ENCODE measurements at places on chromosomes 4 and X.

- DNase-seq: no peak
These were observed 902.5 kb downstream of the FAM133A start for GRCh38 chrX:94576367-94577004.

DNA sequence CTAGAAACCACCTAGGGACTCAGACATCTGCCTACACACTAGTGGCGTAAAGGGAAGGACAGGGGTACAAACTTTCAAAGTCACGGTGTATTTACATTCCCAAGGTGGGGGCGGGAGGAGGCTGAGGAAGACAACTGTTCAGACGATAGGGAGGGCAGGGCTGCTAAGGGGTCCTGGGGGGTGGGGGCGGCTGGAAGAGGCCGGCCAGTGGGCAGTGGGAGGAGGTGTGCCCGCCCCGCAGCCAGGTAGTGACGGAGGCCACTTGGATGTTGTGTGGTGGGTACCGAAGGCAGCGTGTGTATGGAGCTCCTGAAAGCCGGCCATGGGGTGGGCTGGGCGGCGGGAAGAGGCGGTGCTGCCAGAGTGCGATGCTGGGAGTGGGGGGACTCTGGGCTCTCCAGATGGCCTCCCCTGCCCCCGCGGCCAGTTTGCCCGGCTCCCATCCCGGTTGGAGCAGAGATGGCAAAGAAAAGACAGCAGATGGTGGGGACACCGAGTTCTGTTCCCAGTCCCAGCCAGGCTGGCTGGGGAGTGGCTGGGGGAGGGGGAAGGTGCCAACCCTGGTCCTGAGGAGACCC, 24.2 kb downstream of the L1CAM start:
- DNase-seq: no peak

- no peak for DNase-seq
These were observed 59.1 kb downstream of the LUZP4 start for GRCh38 chrX:115348446-115349225.

- no peak for DNase-seq
These were observed 13.2 kb upstream of the SOD3 start for GRCh38 chr4:24781999-24782745.

DNA sequence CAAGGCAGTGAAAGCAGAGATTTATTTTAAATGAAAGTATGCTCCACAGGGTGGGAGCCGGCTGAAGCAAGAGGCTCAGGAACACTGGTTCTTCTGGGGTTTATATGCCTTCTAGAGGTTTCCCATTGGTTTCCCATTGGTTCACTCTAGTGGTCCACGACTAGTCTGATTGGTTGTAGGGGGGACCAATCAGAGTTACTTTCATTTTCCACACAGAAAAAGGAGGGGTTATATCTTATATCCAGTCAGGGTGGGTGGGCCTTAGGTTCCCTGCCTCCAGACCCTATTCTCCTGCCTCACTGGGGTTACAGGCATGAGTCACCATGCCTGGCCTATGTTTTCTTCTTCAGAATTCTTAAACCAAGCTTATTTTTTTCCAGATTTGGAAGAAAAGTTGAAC, 101.6 kb downstream of the KLHL8 start:
- no peak for DNase-seq

- DNase-seq: no peak
These were observed 55.1 kb downstream of the RAB40A start for GRCh38 chrX:103464072-103464773.

DNA sequence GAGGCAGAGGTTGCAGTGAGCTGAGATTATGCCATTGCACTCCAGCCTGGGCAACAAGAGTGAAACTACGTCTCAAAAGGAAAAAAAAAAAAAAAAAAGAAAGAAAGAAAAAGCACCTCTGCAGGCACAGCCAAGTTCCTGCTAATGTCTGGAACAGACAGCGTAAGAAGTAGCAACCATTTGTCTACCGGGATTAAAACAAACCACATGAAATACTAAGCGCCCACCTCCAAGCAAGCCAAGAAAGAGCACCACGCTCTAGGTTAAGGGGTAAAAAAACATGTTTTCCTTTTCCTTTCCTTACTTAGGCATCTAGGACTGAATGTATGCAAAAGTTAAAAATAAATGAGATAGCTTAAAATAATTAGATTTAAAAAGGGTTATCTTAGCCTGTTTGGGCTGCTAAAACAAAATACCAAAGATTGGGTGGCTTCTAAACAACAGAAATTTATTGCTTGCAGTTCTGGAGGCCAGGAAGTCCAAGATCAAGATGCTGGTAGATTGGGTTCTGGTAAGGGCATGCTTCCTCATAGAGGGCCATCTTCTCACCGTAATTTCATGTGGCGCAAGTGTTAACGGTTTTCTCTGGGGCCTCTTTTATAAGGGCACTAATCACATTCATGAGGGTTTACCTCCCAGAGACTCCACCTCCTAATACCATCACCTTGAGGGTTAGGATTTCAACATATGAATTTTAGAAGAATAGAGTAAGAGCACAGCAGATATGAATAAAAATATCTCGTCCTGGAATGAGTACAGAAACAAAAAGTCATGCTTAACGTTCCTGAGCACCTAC, 12.3 kb downstream of the GPC4 start:
- no peak for DNase-seq

- no peak for DNase-seq
These were observed 182.9 kb upstream of the PBDC1 start for GRCh38 chrX:75989806-75990590.

DNA sequence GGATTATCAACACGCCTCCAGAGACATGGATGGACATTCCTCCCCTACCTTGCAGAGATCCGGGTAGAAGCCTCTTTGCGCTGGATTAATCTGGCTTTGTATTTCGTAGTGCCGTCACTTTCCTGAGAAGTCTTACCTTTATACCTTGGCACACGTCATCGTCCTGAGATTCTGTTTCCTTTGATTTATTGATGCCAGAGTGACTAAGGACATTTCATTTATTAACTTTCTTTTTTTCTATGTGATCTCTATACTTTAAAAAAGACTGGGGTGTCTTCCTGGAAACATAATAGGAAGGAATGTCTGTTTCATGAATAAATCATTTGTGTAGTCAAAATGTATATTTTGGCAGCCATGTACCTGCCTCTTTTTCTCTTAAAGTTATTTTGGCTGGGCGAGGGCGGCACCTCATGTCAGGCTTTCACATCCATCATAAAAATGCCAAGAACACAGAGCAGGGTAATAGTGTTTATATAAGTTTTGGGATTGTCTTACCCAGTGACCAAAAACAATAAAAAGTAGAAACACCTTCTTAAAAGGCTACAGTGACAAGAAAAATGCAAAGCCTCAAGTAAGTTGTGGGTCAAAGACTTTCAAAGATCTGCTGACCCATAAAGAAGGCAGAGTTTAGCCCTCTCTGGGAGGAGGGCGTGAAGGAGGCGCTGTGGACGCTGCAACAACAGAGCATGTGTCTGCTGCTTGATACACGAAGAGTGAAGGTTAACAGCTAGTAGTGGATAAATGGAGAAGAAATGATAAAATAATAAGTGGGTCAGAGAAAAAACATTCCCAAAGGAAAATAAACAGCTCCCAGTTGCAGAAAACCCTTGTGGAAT, 124.4 kb downstream of the SHROOM3 start:
- DNase-seq: no peak

DNA sequence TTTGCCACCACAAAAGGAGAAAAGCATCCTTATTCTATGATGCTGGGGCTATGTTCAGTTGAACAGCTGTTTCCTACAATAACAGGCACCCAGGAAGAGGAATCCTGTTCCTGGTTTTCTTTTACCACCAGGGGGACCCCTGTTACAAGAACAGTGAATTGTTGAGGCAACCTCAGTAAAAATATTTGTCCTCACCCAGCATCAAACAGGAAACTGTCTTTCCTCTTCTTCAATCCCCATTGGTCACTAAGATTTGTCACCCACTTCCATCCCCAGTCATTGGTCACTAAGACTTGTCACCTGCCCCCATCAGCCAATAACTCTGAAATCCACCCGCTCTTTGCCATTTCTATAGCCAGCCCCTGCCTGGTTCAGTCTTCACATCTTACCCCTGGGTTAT, 143.5 kb upstream of the GALNT7 start:
- DNase-seq: peak; percentile 8

GRCh38 chr4:107196312-107196711, 160.2 kb upstream of the DKK2 start:
- no peak for DNase-seq

GRCh38 chr4:94711635-94712034, 46.1 kb upstream of the BMPR1B start:
- DNase-seq: no peak

DNA sequence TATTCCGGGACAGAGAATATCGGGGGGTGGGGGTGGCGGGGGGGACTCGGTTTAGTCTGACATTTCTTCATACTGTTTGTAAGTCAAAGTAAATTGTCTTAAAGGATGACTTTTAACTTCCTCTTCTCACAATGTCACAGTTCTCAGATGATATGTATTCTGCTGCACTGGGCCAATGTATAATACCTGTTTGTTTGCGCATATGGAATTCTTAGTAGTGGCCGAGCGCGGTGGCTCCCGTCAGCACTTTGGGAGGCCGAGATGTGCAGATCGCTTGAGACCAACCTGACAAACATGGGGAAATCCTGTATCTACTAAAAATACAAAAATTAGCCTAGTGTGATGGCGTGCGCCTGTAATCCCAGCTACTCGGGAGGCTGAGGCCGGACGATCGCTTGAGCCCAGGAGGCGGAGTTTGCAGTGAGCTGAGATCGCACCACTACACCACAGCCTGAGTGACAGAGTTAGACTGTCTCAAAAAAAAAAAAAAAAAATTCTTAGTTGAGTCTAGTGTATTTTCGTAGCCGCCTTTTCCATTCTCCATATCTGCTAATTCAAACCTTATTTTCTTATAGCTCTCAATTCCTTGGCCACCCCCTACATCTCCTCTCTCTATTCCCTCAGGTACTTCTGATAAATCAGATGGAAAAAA, 851 bp downstream of the POLR2B start:
- DNase-seq: no peak

DNA sequence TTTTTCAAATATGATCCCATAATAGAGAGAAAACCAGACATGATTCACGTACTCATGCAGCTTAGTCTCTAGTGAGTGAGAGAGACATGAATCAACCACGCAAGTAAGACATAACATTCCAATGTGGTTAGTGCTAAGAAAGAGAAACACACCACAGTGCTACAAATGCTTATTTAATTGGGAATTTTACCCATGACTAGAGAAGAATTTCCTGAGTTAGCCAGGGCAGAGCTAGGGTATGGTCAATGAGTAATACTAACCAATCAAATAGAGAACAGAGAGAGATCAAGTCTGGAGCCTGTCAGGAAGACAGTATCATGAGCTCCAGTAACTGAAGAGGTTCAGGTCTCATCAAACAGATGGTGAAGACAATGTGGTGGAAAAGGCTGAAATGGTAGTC, 495.2 kb downstream of the PDGFC start:
- DNase-seq: no peak

DNA sequence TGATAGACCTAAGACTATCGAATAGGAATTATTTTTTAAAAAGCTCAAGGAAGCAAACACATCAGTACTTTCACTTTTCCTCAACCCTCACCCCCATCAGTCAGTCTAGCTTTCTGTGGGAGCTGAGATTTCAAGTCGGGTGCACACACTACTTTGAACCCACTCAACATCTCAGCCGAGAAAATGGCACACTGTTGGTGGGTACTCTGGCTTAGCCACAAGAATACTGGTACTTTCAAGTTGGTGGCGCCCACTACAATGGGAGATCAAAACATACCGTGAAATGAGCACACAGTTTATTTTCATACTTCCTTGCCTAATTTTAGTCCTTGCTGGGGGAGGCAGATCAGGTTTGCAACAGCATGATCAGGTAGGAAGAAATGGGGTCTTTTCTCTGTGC, 10.2 kb downstream of the CD40LG start:
- DNase-seq: no peak

DNA sequence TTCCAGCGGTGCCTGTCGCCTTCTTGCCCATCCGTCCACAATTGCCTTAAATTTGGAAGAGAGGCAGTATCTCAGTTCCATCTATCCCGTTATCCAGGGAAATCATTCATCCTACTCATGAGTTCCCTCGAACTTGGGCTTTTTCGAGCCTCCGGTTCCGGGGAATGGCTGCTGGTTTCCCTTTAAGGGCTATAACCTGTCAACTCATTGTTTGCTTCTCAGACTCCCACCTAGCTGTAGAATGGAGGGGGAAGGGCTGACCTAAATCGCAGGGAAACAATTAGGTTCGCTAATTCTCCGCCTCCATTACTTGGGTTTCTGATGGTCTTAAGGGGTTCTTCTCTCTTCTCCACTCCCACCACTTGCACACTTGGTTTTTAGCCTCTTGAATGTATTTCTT, 1.2 kb downstream of the UCHL1 start:
- DNase-seq: no peak

DNA sequence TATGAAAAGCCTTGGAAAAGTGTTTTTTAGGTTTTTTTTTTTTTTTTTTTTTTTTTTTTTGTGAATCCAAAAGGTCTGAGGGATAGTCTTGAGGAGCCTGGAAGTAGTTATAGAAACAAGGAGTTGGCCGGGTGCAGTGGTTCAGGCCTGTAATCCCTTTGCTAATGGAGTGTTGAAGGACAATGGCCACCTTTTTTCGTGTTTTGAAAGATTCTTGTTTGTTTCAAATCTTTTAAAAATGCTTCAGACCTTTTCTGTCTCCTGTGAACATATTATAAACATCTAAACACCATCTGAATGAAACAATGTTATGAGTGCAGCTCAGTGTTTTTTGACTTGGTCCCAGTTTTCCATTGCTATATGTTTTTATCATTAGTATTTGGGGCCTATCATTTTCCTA, 177.8 kb downstream of the SOWAHB start:
- no peak for DNase-seq

- DNase-seq: no peak
These were observed 24.5 kb downstream of the GPM6A start for GRCh38 chr4:175787546-175787945.

- DNase-seq: no peak
These were observed 14.5 kb downstream of the SLC25A5 start for GRCh38 chrX:119482481-119483480.

- DNase-seq: no peak
These were observed 1.4 kb upstream of the MAGED1 start for GRCh38 chrX:51891821-51892551.

GRCh38 chrX:134782796-134783195, 124.5 kb upstream of the PLAC1 start:
- peak; percentile 0 for DNase-seq

DNA sequence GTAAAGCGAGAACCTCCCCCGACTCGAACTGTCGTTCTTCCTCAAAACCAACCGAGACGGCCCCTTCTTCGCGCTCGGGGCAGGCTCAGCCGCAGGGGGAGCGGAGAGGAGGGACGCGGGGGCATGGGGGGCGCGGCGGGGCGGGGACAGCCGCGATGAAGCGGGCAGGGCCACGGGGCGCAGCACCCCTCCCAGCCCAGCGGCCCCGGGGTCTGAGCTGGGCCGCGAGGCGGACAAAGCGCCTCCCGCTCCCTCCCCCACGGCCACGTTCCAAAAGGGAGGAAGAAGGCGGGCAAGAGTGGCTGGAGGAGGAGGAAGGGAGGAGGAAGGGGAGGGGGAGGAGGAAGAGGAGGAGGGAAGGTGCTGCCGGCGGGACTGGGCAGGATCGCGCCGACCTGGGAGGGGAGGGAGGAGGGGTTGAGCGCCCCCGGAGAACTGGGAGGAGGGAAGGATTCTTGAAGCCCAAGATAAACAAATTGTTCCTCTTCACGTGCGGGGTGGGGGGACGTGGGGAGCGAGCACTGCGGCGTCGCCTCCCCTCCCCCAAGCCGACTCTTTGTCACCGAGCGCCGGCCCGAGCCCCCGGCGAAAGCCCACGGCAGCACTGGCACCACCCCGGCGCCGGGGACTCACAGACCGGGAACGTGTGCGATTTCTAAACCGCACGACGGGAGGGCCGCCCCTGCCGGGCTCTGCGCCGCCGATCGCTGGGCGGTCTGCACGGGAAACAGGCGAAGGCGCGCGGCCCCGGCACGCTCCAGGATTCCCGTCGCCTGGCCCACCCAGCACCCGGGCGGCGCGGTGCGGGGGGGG, 2.9 kb downstream of the MAML3 start:
- peak; percentile 21 for DNase-seq

Data from cerebellar nuclear complex (tissue), 1 donor.